ENCODE measurements at places on chromosomes 7 and 10. TPM values are rescaled to one million over a fixed set of nuclear protein-coding genes. Genes with fewer than 3 reads are reported as not detected.

SLC29A4 gene
- 3.8 TPM for total RNA-seq

MMD2 gene
- total RNA-seq = not detected

GAD2 gene
- total RNA-seq = not detected

LRIT1 gene
- not detected for total RNA-seq

C10orf90 gene
- total RNA-seq = not detected

PLXDC2 gene
- total RNA-seq = 0.92 TPM

IDI2 gene
- not detected for total RNA-seq

TUBB8 gene
- not detected for total RNA-seq

GHRHR gene
- not detected for total RNA-seq

AKR1C2 gene
- total RNA-seq = not detected

GPNMB gene
- 3.3 TPM for total RNA-seq
